ENCODE measurements at places on chromosomes 2 and 18.

DNA sequence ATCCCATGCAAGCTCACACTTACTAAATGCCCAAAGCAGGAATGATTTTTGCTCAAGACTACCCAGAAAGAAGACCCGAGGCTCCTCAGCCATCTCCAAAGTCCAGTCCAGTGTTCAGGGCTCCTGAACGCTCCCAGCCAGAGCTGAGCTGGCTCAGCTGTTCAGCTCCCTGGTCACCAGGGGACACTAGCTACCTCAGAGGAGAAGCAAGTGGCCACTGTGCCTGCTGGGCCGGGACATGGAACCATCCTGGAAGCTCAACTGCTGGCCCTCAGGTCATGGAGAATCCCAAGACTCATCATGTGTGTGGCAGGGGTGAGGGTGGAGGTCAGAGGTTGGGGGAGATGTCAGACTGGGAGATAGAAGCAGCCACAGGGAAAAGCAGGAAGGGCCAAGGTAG lies 89.0 kb downstream of the GALNT14 start:
- H3K27me3 ChIP-seq, result no peaks in the 10 kb centered on the region
- peaks cover 11% of the 10 kb centered on the region for H3K4me1 ChIP-seq
- no peaks in the 10 kb centered on the region for H3K36me3 ChIP-seq
- no peak overlapping the region for H3K27ac ChIP-seq
- peak; percentile 47 for DNase-seq

GRCh38 chr2:201987426-201987825 lies 46.2 kb upstream of the FZD7 start:
- H3K4me1 ChIP-seq, result peaks cover 9% of the 10 kb centered on the region
- no peaks in the 10 kb centered on the region for H3K36me3 ChIP-seq
- H3K4me3 ChIP-seq, result no peak overlapping the region

DNA sequence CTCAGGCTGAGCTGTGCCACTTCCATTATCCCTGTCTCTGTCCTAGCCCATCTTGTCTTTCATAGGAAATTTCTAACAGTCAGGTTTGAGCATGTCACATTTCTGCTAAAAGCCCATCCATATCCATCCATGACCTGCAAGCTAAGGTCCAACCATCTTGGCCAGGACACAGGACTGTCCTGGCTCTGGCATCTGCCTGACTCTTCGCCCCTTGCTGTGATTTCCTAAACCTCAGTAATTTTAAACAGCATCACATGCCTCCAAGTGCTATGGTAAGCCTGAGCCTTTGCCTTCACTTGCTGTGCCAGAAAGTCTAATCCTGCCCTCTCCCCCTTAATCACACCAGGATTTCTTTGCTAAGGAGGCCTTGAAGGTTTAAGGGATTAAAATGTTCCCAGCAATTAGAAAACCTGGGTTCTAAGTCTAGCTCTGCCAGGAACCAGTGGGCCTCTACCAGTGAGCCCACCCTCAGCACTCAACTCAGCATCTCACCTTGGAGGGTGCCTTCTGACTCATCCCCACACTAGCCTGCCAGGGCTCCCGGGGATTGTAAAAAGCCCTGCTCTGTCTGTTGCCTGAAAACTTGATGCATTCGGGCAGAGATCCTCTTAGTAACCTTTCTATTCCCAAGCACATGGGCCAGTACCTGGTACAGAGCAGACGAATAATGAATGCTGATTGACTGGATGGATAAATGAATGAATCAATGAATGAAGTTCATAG lies 411.0 kb downstream of the LRATD1 start:
- H3K4me3 ChIP-seq, result no peak overlapping the region
- no peaks in the 10 kb centered on the region for H3K27me3 ChIP-seq
- H3K4me1 ChIP-seq, result no peaks in the 10 kb centered on the region
- no peak for DNase-seq

DNA sequence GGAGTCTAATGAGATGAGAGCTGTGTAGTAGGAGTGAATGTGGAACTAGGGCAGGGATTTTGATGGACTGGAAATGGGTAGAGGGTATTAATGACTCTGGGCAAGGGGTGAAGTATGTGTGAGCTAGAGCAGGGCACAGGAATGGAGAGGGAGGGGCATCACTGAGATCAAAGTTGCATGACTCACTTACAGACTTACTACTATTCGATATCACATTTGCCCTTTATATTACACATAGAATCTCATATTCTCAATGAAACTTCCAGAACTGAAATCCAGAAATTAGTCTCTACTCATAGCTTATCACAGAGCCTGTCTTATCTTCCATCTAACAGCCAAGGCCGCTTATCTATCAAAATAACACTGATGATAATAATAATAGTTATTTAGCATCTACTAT lies 20.0 kb upstream of the ITGB6 start:
- no peaks in the 10 kb centered on the region for H3K36me3 ChIP-seq
- H3K27ac ChIP-seq, result no peak overlapping the region
- no peak for DNase-seq

DNA sequence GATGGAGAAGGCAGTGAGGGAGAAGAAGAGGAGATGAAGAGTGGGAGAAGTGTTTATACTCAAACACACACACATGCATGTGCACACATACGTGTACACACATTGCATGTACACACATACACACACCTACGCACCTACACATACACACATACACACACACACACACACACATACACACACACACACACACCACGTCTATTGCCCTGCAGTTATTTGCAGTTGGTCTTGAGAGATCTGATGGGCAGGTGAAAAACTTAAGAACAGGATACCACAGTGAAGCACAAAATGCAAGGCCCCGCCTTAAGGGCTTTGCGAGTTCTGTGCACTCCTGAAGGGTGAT lies 190.2 kb downstream of the MYCN start:
- H3K4me1 ChIP-seq, result peaks cover 8% of the 10 kb centered on the region
- no peak overlapping the region for H3K27ac ChIP-seq
- no peaks in the 10 kb centered on the region for H3K27me3 ChIP-seq
- H3K36me3 ChIP-seq, result no peaks in the 10 kb centered on the region
- DNase-seq, result no peak

DNA sequence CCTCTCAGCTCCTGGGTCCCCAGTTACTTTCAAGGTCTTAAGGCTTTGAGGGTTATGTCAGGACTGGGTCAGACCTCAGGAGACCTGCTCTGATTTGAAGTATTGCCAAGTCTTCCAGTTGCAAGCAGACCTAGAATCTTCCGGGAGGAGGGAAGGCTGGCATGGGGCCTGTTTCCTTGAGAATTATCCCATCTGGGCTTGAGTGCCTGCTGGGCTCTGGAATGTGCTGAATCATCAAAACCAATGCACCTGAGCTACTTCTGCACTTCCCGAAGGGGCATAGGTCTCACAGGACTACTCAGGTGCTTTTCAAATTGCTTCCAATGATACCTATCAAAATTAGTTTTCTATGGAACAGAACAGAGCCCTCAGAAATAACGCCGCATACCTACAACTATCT lies 327.3 kb downstream of the XIRP2 start:
- no peaks in the 10 kb centered on the region for H3K36me3 ChIP-seq
- H3K27ac ChIP-seq, result no peak overlapping the region
- no peaks in the 10 kb centered on the region for H3K27me3 ChIP-seq
- no peak for DNase-seq
- H3K4me3 ChIP-seq, result no peak overlapping the region

DNA sequence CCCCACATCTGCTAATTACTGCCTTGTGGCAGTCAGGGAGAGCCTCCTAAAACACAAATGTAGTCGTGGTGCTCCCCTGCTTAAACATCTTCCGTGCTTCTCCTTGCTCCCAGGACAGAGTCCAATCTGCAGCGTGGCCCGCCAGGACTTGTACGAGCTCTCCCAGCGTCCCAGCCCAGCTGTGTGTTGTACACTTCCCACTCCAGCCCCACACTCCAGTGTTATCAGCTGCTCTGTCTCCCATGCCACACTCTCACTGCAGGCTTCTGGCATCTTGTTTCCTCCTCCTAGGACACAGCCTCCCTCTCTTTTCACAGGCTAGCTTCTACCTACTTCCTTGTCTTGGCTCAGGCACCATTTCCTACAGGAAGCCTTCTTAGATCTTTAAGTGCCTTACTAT lies 199.4 kb downstream of the ALPK2 start:
- no peaks in the 10 kb centered on the region for H3K4me1 ChIP-seq
- no peak overlapping the region for H3K4me3 ChIP-seq
- no peak overlapping the region for H3K27ac ChIP-seq

DNA sequence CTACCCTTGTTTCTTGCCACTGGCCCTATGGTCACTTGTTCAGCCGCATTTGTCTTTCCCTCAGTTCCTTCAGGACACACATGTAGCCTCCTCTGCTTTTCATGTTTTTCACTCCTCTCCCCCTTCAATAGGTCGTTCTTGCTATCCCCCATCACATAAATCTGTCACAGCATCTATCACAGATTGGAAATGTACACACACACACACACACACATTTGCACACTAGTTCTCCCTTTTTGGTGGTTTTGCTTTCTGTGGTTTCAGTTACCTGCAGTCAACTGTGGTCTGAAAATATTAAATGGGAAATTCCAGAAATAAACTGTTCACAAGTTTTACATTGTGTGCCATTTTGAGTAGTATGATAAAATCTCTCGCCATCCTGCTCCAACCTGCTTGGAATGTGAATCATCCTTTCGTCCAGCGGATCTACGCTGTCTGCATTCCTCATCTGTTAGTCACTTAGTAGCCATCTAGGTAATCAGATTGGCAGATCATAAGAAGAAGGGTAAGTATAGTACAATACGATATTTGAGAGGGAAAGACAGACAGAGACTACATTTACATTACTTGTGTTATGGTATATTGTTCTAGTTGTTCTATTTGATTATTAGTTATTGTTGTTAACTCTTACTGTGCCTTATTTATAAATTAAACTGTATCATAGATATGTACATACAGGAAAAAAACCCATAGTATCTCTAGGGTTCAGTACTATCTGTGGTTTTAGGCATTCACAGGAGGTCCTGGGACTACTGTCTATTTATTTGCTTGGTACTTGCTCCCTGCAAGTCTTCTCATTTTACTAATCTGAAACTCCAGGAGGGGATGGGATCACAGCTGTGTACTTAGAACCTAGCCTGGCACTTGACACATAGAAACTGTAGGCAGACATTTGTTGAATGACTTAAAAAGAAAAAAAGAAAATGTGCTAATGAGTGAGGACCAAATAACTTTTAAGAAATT lies 86.1 kb upstream of the PNPT1 start:
- no peaks in the 10 kb centered on the region for H3K36me3 ChIP-seq
- H3K27ac ChIP-seq, result no peak overlapping the region
- no peak overlapping the region for H3K4me3 ChIP-seq
- no peaks in the 10 kb centered on the region for H3K4me1 ChIP-seq

- no peaks in the 10 kb centered on the region for H3K4me1 ChIP-seq
- DNase-seq, result no peak
- no peaks in the 10 kb centered on the region for H3K36me3 ChIP-seq
- no peak overlapping the region for H3K27ac ChIP-seq
Measured at GRCh38 chr2:100248971-100249370, 73.3 kb downstream of the LONRF2 start.

DNA sequence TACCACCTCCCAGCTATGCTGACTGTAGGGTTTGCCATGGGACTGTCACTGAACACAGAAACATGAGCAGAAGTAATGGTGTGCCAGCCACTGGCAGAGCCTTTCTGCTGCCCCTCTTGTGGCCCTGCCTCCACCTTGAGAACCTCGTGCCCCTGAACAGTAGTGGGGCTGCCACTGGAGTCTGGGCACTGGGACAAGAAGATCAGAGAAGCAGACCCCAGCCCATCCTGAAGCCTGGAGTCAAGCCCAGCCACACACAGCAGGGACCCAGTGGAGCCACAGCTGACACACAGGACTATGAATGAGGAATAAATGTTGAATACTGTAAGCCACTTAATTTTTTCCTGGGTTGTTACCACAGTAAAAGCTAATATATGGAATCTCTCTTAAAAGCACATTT lies 159.6 kb downstream of the NCKAP5 start:
- H3K36me3 ChIP-seq, result no peaks in the 10 kb centered on the region
- no peaks in the 10 kb centered on the region for H3K4me1 ChIP-seq
- H3K27me3 ChIP-seq, result no peaks in the 10 kb centered on the region
- H3K27ac ChIP-seq, result no peak overlapping the region

DNA sequence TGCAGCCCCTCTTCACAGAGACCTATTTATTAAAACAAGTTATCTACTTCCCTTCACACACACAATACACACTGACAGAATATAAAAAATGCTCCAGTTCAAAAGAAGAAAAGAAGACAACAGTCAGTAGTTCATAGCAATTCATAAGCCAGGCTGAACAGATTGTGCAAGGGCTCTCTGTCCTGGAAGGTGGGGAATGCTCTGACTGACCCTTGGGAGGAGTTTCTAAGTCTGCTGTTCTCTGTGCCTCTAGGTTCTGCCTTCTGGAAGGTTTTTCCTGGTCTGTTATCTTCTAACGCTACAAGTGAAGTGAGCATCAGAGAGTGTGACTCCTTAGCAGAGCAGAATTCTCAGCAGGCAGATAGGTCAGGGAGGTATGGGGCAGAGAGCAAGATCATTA lies 35.7 kb downstream of the SP3 start:
- peaks cover 12% of the 10 kb centered on the region for H3K36me3 ChIP-seq
- no peak overlapping the region for H3K4me3 ChIP-seq
- DNase-seq, result peak; percentile 60
- no peak overlapping the region for H3K27ac ChIP-seq
- peaks cover 7% of the 10 kb centered on the region for H3K4me1 ChIP-seq

DNA sequence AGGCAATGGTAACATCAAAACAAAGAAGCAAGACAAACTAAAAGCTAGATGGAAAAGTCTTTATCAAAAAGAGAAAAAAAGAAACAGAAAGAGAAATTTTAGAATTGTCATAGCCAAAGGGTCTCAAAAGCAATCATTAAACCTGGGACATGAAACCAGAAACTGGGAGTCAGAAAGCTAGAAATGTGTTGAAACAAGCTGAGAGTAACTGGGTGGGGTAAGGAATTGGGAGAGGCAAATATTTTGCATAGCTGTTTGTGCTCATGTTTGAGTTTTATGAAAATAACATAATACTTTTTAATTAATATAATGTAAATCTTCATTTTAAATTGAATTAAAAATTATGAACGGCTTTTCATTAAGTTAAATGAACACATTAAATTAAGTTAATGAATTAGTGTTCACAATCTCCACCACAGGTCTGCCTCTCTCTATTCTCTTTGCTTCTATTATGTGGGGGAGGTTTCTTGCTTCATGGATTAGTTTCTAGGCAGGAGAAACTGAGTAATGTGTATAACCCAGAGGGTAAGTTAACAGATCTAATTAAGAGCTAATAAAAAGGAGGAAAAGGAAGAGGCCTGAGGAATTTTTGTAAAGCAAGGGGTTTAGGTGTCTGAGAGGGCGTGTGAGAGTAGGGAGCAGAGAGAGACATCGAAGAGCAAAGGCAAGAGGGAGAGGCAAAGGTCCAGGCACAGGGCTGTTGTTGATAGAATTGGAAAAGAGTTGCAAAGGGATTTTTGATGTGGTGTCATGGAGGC lies 20.0 kb upstream of the SERPINB2 start:
- H3K4me3 ChIP-seq, result no peak overlapping the region
- H3K4me1 ChIP-seq, result no peaks in the 10 kb centered on the region
- no peak for DNase-seq
- no peaks in the 10 kb centered on the region for H3K27me3 ChIP-seq

- H3K36me3 ChIP-seq, result peaks cover 34% of the 10 kb centered on the region
- DNase-seq, result peak; percentile 42
- H3K27ac ChIP-seq, result peak overlapping the region; percentile 32
- H3K27me3 ChIP-seq, result no peaks in the 10 kb centered on the region
- peaks cover 20% of the 10 kb centered on the region for H3K4me1 ChIP-seq
Measured at GRCh38 chr2:216665242-216665641, 30.1 kb downstream of the IGFBP5 start.
